AG08396 (cell line): ENCODE measurements at places on chromosomes 3 and 15.
A peak's percentile ranks its signal among the peaks of the same experiment; 100 is the strongest.

DNA sequence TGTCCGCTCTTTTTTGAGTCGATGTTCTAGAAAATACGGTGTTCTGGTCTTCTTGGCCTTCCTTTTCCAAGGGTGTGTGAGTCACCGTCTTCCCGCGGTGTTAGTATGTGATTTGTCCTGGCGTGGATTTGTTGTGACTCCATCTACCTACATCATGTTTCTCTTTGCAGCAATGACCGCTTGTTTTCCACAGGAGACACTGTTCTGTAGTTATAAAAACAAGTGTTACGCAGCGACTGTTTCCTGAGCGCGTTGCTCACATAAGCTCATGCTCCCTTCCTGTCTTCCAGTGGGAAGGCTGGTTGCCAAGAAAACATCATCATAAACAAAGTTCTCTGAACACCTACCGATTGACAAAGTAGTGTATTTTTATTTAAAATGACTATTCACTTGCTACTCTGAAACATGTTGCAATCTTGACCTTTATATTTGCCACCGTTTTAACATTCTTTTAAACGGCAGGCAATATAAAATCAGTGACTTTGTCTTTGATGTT lies 19.0 kb downstream of the USP13 start:
- DNase-seq = no peak

DNA sequence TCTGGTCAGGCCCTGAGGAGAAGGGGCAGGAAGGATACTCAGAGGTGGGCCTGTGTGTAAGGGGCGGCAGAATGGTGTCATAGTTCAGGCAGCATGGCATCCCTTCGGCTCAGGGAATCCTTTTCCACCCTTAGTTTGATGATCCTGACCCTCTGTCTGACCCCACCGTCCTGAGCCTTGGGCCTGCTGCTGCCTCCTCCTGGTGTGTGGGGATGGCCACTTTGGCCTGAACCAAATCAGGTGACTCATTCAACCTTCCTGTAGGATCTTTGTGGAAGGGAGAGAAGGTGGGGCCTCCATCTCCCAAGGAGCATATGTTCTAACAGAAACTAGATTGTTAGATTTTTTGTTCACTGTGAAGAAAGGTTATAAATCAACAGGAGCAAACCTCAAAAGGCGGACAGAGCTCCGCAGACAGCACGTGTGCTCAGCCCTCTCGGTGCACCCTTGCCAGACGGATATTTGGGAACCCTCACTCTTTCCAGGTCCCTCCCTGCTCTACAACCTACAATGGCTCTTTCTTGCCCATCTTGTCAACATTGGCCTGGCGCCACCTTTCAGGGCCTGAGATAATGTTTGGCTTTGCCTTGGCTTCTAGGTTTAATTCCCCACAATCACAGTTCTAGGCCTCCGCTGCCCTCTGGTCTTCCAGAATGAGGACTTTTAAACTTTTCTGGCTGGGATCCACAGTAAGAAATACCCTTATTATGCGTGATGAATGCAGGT lies 21.7 kb downstream of the THSD4 start:
- no peak for DNase-seq

GRCh38 chr3:52798978-52799476 lies 4.4 kb downstream of the ITIH3 start:
- peak; percentile 34 for DNase-seq

DNA sequence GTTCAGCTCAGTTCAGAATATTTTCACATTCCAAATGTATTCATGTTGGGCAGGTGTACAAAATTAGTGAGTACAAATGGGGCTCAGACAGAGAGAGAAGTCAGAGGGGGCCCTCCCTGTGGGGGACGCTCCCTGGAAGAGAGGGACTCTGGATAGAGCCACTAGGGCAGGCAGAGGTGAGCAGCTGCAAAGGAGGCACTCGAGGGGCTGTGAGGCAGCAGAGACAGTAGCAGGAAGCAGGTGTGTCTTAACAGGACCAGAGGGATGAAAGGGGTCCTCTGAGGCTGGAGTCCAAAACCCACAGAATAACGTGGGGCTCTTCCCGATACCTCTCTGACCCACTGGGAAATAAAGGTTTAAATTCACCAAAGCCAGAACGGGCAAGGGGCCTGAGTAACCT lies 127.1 kb downstream of the MEGF11 start:
- DNase-seq = no peak

DNA sequence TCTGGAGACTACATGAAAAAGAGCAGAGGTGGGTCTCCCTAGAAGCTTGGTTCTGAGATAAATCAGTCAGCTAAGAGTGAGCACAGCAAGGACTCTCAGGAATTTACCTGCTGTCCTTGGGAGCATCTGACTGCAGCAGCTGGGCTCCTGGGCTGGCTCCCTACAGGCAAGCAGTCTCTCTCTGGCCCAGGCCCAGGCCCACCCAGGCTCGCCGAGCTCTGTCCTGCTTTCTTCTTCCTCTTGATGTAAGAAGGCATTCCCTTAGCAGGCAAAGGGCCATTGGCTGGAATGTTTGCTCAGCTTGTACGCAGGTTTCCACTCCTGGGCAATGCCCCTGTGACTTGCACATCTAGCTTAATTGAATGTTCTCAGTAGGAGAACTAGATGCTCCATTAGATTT lies 4.3 kb upstream of the RBP2 start:
- no peak for DNase-seq

GRCh38 chr15:62112616-62113593 lies 46.1 kb downstream of the C2CD4A start:
- peak; percentile 58 for DNase-seq

DNA sequence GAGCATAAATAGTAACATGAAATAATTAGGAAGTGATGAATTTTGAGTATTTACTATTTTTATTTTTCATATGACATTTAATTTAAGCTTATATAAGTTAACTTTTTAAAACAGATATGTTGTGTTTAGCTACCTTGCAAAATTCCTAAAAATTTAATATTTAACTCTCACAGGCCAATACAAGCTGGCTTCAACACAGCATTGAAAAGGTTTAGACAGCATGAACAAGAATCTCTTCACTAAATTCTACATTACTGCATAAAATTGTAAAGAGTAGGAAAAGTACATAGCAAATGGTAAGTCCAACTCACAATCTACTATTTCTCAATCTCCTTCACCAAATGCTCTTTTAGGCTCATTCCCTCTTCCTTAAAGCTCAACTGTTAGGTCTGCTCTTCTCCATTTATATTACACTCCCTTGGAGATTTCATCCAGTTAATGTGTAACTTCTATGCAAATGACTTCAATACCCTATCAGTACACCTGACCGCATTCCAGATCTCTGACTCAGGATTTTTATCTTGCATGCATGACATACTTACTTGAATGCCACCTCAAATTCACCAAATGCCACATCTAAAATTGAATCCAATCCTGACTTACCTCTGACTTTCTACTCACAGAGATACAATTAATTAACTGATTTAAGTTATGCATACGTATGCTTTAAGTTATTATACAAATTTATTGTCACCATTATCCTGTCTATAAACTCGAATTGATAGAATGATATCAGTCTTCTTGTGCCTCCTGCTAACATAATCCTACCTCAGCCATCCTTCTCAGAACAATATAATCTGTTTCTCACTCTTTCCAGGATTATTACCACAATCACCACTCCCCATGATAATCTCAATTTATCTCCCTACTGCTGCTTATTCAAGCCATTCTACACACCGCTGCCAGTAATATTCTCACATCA lies 127.0 kb downstream of the STAG1 start:
- DNase-seq = no peak

DNA sequence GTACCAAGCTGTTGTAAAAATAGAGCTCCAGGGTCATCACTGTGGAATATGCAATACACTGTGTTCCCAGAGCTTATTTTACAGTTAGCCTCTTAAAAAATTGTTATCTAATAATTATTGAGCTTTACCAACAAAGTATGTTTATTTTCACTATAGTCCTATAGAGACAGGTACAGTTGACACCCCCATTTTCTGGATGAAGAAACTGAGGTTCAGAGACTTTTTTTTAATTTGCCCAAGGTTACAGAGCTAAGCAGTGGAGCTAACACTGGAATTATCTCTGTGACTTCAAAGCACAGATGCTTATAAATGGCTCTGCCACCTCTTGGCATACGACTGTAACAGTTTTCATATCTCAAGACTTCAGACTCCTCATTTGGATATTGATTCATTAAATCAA lies 126.4 kb downstream of the FEZF2 start:
- no peak for DNase-seq

DNA sequence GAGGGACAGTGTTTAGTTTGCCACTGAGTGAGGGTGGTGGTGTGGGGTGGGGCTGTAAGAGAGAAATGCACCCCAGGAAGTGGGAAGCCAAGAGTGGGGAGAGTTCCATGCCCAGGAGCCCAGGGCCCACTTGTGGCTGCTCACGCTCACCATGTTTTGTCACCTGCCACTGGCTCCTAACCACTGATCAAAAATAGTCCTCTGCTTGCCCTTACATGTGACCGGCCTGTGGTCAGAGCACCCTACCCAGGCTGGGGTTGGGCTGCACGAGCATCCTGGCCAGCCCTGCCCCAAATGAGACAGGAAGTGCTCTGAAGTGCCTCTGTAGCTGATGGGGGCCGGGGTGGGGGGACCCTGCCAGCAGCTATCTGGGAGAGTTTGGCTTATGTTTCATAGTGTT lies 216.3 kb downstream of the RPLP1 start:
- no peak for DNase-seq

- peak; percentile 5 for DNase-seq
Measured at GRCh38 chr3:125322166-125322565, 53.0 kb downstream of the ZNF148 start.

DNA sequence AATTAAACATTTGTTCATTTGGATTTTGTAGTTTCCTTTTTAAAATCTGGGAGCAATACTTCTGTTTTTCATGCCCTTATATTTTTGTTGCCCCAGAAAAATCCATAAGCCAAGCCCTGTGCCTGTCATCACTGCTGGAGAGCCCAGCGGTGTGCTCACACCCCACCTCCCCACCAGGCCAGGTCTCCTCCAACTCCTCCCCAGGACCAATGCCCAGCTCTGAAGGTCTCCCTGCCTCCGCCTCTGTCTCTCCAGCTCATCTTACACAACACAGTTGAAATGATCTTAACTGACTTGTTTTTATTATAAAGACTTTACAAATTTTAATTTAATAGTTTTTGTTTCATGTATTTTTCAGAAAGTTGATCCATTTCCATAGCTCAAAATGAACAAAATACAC lies 66.4 kb downstream of the RHCG start:
- DNase-seq = no peak
